ENCODE measurements at places on chromosomes 7 and 10.

DNA sequence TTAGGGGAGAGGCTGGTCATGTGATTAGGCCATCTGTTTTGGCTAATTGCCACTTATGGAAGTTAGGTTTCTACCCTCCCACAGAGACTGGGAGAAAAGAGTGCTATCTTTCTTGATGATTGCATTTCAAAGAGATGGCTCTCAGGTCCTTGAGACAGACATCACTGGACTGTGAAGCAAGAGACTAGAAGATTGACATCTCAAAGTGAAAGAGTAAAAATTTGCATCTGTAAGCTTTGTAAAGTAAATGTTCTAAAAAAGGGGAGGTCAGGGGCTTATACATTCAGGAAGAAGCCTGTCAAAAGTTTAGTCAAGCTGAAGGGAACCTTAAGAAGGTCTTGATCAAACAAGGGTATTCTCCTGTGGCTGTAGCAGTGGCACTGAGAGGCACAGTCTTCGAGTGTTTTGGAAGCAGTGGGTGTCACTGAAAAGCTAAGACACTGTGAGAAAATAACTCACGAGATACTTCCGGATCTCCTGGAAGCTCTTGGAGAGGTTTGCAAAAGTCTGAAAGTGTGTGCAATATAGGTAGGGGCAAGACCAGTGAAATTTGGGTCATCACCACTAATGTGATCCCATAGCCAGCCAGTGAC, 342.1 kb downstream of the PHF14 start:
- DNase-seq, result no peak

- DNase-seq, result no peak
These were observed 82.5 kb upstream of the SP4 start for GRCh38 chr7:21345361-21345760.

GRCh38 chr7:139695588-139695987, 82.2 kb downstream of the HIPK2 start:
- no peak for DNase-seq

GRCh38 chr7:21028186-21028585, 241.5 kb upstream of the SP8 start:
- DNase-seq, result no peak

GRCh38 chr7:36746347-36746746, 22.1 kb upstream of the AOAH start:
- no peak for DNase-seq

- DNase-seq, result no peak
These were observed 19.7 kb downstream of the BNIP3 start for GRCh38 chr10:131961777-131962662.

- no peak for DNase-seq
These were observed 5.6 kb upstream of the MKLN1 start for GRCh38 chr7:131322061-131322460.

DNA sequence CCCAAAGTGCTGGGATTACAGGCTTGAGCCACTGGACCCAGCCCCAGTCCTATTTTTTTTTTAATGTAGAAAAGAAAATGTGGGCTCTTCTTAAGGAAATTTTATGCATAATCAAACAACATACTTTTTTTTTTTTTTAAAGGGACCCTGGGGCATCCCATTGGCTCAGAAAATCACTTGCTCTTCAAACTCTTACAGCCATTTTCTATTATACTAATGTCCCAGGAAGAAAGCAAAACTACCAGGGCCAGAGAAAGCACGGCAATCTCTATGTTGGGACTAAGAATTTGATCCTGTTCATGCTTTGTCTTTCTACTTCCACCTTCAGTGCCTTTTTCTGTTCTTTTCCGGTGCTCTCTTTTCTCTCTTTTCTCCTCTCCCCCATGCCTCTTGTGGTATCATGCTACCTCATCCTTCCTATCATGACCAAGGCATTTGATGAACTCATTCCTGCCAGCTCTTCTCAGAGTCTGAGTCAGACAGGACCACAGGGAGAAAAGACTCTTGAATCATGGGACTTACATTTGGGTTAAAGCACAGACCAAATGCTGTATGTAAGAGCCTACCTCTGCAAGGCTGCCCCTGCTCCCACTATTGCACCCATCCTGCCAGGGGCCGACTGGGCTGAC, 76.4 kb upstream of the CCNY start:
- DNase-seq, result no peak

DNA sequence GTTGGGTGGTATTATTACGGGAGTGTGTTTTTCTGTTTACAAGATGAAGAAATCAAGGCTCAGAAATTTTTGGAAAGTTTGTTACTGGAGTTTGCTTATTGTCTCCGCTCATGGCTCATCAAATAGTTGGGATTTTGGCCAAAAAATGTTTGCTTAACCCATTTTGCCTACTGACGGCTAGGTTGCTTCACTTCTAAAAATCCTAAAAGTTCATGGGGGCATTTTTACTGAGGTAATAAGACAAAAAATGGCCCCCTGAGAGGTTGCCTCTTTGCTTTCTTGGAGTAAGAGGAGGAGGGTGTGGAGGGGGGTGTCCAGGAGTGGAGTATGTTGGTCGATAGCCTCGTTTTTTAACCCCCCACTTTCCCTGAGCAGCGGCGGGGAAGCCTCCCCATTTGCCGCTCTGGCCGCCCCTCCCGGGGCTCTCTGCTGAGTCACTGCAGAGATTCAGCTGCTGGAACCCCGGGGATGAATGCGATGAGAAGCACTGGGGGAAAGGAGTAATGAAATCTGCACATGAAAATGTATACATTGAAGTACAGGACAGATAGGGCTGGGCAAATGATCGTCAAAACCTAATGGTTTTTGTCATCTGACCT, 1.5 kb downstream of the MEST start:
- no peak for DNase-seq

- no peak for DNase-seq
These were observed 212.8 kb downstream of the ZNF365 start for GRCh38 chr10:62587011-62587410.

GRCh38 chr7:24425664-24426063, 141.7 kb downstream of the NPY start:
- no peak for DNase-seq

DNA sequence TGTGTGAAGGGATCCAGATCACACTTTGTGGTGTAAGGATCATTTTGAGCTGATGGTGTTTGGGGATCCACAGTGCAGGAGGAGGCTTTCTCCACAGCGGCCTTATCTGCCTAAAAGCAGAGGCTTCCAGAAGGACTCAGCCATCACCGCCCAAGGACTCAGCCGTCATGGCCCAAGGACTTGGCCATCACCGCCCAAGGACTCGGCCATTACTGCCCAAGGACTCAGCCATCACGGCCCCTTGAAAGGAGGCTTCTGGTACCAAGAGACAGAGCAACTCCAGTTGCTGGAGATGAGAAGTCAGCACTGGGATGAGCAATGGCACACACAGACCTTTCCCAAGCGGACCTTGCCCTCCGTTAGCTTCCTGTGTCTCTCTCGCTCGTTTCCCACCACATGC, 6.0 kb upstream of the CFAP46 start:
- no peak for DNase-seq

DNA sequence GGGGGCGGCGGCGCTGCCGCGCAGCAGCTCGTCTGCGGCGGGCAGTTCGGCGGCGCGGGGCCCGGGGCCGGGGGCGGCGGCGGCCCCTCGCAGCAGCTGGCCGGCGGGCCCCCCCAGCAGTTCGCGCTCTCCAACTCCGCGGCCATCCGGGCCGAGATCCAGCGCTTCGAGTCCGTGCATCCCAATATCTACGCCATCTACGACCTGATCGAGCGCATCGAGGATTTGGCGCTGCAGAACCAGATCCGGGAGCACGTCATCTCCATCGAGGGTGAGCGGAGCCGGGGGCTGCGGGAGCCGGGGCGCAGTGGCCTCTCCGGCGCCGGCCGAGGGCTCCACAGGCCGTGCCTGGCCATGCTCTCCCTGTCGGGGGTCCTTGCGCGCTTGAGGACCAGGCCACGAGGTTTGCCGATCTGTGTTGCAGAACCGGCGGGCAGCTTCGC, 548 bp downstream of the AGAP3 start:
- DNase-seq, result no peak

- DNase-seq, result no peak
These were observed 54.3 kb downstream of the CLIP2 start for GRCh38 chr7:74343281-74344131.

DNA sequence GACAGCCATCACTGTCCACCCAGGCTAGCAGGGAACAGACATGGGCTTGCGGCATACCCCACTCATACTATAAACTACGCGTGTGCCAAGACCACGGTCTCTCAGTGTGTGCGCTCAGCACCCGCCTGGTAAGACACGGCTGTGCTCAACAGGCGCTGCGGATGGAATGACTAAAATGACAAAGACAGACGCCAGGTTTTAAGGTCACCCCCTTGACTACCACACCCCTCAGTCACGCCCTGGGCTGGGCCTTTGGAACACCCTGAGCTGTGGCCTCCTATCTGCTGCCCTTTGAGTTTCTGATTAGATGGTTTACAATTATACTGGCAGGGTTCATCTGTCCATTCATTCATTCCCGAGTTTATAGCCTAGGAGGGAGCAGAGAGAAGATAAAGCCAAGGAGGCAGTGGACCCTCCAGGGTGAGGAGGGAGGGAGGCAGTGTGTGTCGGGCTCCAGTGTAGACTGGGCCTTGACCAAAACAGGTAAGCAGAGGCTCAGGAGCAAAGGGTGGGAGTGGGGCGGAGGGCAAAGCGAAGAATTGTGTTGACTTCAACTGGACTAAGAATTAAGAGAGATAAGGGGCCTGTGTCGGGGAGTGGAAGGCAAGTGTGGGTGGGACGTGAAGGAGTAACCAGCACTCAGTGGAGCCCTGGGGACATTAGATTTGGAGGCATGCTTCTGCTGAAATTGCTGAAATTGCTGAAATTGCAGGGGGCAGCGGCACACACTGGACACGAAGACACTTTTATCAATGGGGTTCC, 35.0 kb downstream of the TNS3 start:
- no peak for DNase-seq

DNA sequence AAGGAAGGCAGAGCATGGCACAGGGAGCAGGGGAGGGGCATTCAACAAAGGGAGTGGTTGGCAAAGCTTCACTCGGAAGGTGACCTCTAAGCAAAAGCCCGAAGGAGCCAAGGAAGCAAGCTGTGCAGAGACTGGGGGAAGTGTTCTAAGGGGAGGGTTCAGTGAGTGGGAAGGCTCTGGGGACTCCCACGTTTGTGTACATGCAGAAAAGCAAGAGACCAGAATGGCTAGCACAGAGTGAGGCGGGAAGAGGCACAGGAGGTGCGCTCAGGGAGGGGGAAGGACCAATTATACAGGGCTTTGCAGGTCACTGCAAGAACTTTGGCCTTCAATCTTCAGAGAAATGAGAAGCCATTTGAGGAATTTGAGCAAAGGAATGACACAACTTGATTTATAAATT, 7.4 kb downstream of the ARHGAP21 start:
- no peak for DNase-seq

GRCh38 chr10:1003884-1004670, 15.8 kb downstream of the GTPBP4 start:
- no peak for DNase-seq
